Liver (tissue), 10 donors: ENCODE measurements at places on chromosomes 16 and 17. TPM values are rescaled to one million over a fixed set of nuclear protein-coding genes. Genes with fewer than 3 reads are reported as not detected.
A peak's percentile ranks its signal among the peaks of the same experiment; 100 is the strongest.

The PRR15L gene
- 11.0 TPM for total RNA-seq

The LITAFD gene
- total RNA-seq = not detected

DNA sequence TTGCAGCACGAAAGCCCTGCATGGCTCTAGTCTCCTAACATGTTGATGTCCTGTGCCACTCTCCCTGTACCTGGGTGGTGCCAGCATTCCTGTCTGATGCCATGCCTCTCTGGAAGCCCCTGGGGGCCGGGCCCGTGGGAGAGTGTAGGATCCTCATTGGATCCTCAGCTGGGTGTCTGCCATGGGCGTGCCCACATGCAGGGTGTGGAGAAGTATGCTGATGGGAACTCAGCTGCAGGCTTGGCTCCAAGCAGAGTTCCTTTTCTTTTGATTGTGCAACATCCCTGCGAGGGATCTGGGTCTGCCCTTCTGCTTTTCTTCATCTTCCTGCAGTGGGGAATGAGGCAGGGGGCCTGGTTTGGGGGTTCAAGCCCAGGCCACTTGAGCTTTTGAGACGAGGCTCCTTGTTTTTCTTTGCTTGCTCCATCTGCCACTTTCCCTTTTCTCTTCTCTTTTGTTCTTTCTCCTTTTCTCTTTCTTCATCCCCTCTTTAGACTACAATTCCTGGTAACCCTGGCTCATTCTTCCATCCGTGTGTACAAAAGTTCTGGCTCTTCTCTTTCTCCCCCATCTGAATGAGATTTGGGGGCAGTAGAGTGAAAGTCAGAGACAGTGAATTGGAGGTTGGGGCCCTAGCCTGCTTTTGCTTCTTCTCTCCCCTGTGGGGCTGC lies 32.9 kb downstream of the KSR1 start:
- peak; percentile 52 for DNase-seq

DNA sequence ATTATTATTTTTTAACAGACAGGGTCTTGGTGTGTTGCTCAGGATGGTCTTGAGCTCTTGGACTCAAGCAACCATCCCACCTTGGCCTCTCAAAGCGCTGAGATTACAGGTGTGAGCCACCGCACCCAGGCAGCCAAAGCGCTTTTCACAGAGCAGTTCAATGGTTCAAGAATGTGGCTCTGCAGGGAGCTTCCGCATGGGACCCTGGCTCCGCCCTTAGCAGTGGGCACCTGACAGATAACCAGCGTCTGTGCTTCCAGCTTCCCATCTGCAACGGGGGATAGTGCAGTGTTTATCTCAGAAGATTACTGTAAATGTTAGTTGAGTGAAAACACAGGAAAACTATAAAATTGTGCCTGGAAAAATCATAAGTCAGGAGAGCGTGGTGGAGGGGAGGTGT lies 99.4 kb downstream of the KCNJ12 start:
- no peak for DNase-seq

DNA sequence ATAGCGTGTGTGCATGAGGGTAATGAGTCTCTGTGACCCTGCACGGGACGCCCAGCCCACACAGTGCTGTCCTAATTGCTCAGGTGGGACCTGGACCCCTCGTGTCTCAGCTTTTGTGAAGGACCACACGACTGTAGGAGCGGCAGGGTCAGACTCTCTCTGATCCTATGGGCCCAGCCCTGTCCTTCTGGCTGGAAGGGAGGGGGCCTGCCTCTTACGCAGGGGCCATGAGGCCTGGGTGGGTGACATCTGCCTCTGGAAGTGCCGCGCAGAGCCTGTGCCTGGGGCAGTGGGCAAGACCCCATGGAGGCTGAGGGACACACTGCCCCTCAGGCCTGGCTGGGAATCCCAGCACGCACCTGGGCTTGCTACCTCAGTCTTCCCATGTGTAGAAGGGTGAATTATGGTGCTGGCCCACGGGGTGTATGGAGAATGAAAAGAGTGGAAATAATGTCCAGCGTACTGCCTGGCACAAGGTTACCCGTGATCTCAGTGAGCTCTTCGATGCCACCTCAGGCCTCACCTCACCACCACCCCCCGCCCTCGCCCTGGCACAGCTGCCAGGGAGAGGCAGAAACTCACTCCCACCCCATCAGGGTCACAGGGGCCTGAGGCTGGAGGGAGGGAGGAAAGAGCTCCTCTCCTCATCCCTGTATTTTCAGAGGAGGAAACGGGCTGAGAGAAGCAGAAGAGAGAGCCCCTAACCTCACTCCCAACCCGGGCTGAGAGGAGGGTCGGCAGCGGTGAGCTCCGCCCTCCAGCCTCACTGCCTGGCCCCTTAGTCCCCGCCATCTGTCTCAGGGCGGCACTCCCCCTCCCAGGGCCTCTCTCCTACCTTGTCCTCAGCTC lies 27.1 kb upstream of the DBNDD1 start:
- DNase-seq = no peak

DNA sequence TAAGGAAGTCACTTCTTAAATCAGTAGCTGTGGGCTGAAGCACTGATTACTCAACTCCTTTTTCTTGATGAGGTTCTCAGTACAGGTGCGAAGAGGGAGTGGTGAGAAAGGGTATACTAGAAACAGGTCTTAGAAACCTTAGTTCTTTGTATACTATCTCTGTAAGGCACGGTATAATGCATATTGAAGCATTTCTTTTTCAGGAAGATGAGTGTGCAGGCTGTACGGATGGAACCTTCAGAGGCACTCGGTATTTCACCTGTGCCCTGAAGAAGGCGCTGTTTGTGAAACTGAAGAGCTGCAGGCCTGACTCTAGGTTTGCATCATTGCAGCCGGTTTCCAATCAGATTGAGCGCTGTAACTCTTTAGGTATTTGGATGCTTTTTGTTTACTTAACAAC lies 39.2 kb downstream of the CYLD start:
- DNase-seq = no peak

DNA sequence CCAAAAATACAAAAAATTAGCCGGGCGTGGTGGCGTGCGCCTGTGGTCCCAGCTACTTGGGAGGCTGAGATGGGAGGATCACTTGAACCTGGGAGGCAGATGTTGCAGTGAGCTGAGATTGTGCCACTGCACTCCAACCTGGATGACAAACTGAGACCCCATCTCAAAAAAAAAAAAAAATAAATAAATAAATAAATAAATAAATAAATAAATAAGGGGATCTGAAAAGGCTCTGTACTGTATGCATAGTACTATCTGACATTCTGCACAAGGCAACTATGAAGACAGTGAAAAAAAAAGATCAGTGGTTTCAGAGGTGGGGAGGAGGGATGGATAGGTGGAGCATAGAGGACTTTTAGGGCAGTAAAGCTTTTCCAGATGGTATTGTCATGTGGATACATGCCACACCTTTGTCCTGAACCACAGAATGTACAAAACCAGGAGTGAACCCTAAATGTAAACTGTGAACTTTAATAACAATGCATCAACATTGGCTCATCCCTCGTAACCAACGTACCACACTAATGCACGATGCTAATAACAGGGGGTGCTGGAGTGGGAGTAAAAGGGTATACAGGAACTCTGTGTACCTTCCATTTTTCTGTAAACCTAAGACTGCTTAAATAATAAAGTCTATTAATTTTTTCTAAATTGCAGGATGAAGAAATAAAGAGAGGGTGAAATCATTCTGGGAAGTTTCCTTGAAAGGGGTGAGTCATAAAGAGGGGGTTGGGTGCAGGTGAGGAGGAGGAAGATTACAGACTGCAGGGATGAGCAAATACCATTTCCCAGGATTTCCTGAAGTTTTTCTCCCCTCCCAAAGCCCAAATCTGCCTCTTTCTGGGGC lies 155.8 kb upstream of the SDK2 start:
- no peak for DNase-seq
